Umbilical cord (tissue), 2 donors: ENCODE measurements at places on chromosomes 3 and 15. TPM values are rescaled to one million over a fixed set of nuclear protein-coding genes. Genes with fewer than 3 reads are reported as not detected.
A peak's percentile ranks its signal among the peaks of the same experiment; 100 is the strongest.

ACTC1 gene
- 194 TPM for total RNA-seq

UBA5 gene
- 42.1 TPM for total RNA-seq

LMCD1 gene
- 459 TPM for total RNA-seq

ONECUT1 gene
- 11.1 TPM for total RNA-seq

NR2E3 gene
- not detected for total RNA-seq

B3GNT5 gene
- 7.9 TPM for total RNA-seq

GASK1A gene
- 38.5 TPM for total RNA-seq

DNAH12 gene
- 0.48 TPM for total RNA-seq

DNA sequence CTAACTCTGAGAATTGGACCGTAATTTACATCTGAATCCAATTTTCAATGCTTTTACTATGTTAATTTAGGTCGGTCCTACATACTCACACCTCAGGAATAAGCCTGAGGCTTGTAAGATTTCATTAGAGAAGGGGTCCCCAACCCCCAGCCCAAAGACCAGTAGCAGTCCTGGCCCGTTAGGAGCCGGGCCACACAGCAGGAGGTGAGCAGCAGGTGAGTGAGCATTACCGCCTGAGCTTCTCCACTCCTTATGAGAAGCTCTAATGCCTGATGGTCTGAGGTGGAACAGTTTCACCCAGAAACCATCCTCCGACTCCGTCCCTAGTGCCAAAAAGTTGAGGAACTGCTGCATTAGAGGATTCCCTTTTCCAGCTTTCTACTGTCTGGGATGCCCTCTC is 757.3 kb downstream of the SI start:
- DNase-seq = no peak

DNA sequence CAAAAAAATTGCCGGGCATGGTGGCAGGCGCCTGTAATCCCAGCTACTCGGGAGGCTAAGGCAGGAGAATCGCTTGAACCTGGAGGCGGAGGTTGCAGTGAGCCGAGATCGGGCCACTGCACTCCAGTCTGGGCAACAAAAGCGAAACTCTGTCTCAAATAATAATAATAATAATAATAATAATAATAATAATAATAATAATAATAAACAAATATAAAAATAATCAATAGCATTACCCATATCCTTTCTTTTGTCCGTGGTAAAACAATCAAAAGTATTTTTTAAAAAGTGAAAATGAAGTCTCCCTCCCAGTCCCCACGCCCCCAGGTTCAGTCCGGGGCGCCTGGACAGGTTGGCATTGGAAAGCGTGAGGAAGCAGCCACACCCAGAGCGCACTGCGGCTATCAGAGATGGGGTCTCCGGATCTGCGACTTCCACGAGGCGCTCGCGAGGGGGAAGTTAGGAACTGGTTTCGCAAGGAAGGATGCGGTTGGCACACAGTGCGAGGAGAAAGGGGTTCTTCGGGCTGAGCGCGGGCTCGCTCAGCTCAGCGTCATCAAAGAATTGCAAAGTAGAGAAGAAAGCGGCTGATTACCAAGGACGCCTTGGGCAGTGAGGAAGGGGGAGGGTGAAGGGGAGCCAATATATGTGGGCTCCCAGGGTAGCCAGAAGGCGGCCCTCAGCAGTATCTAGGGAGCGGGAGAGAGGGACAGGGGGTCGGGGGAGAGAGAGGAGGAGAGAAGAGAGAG is 69.5 kb upstream of the EPHB3 start:
- DNase-seq = peak; percentile 34

DNA sequence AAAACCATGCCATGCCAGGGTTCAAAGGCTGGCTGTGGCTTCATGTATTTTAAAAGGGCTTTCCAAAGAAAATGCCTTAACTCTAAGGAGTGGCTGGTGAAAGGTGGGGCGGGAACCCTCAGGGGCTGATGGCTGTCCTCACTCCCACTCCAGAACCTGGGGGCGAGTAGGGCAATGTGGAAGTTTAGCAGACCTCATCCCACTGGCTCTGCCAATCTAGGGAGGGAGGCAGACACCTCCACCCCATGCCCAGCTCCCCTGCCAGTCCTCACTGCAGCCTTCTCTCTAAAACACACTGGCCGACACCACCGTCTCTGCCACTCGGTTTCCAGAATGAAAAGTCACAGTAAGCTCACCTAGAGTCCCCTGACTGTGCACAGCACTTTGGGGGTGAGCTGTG is 99.5 kb downstream of the TMEM266 start:
- no peak for DNase-seq

DNA sequence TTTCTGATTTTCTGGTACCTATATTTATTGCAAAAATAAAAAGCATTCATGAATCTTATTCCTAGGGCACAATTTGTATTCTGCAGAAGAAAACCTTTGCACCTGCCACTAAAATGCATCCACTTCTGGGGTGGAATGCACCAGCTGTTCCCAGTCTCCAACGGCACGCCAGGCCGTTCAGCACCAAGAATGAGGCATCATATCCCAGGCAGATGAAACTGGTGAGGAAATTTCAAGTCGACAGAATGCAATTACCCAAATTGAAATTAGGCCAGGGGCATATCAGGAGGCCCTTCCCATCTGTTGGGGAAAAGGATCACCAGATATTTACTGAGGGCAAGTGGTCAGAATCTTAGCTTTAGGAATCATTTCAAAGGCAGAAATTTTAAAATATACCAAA is 13.6 kb upstream of the RBMS3 start:
- no peak for DNase-seq

DNA sequence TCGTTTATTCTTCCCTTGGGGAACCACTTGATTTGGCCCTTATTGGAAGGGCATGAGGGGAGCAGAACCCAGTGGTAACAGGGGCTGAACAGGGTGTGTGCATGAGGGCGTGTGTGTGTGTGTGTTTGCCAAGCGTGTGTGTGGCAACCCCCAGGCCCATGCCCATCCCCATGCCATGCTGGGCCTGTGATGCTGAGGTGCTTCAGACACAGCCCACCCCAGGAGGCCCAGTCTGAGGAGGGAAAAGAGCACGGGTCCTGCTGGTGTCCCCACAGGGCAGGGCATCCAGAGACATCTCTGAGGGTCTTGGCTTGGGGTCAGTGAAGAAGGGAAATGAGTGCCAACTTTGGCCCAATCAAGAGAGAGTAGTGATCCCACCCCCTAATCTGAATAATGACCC is 71.6 kb downstream of the RASGRF1 start:
- no peak for DNase-seq

- DNase-seq = peak; percentile 32
These were observed at the start of gene GMNC for GRCh38 chr3:190862209-190863118. GMNC (minus strand) TSS chr3:190862694; CDS start chr3:190862615, 79 bp downstream.

DNA sequence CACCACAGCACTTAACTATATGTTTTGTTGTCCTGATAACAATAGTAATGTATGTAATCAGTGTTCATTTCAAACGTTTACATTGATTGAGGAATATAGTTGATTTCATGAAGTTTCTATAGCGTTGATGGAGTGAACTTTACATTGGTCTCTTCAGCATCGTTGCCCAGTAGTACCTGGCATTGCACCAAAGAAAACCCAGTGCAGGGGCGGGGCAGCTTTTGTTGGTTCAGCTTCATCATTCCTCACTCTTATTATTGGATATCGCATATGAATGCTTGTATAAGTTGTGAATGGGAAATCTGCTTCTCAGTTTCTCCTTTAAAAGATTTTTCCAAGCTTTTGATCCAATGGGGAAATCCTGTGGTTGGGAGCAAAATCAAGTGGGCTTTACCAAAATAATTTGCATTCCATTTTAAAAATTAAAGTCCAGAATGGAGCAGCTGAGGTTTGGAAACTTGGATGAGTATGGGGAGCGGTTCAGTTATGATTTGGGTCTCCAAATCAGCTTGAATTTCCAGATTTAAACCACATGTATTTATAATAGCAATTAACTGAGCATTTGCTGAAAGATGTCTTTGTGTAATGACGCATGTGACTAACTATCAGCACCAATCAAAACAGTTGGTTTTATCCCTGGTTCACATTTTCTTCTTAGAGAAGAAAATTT is 213.7 kb downstream of the ALCAM start:
- DNase-seq = peak; percentile 7

DNA sequence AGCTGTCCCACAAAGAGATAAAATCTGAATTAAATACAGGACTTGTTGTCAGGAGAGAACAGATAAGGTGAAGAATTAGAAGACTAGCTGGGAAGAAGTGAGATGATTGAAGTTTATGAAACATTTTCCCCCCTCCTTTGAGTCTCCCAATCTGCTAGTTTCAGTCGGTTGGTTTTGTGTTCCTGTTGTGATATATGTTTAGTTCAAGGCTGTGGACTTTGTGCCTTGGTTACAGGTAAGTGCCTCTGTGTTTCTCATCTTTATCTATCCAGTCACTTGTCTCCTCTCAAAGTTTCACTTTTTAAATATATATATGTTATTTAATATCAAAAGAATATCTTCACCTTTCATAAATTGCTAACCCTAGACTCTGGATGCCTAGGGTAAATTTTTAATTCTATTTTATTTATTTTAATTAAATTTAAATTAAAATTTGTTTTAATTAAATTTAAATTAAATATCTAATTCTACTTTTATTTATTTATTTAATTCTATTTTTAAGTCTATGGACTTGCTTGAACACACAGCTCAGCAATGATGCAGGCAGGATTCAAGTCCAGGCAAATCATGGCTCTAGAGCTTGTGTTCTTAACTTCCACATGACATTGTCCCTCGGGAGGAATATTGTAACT is 190.0 kb downstream of the FHIT start:
- DNase-seq = no peak

- DNase-seq = no peak
These were observed 747 bp downstream of the UBA7 start for GRCh38 chr3:49812916-49813496.

DNA sequence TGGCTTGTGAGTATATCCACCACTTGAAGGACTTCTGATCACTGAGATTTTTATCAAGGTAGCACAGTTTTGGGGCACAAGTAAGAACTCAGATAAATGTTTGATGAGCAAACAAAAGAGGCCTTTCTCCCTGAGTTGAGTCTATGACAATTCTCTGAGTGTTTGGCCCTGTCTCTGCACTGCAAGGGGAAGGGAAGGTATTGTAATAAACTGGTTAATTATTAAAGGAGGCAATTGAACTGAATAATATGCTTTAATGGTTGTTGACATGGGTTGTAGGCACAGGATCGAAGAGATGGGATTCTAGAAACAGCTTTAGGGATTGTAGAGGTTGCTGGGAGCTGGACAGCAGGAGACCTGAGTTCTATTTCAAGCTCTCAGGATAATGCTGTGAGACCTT is 95.0 kb upstream of the MRPL3 start:
- DNase-seq = no peak

DNA sequence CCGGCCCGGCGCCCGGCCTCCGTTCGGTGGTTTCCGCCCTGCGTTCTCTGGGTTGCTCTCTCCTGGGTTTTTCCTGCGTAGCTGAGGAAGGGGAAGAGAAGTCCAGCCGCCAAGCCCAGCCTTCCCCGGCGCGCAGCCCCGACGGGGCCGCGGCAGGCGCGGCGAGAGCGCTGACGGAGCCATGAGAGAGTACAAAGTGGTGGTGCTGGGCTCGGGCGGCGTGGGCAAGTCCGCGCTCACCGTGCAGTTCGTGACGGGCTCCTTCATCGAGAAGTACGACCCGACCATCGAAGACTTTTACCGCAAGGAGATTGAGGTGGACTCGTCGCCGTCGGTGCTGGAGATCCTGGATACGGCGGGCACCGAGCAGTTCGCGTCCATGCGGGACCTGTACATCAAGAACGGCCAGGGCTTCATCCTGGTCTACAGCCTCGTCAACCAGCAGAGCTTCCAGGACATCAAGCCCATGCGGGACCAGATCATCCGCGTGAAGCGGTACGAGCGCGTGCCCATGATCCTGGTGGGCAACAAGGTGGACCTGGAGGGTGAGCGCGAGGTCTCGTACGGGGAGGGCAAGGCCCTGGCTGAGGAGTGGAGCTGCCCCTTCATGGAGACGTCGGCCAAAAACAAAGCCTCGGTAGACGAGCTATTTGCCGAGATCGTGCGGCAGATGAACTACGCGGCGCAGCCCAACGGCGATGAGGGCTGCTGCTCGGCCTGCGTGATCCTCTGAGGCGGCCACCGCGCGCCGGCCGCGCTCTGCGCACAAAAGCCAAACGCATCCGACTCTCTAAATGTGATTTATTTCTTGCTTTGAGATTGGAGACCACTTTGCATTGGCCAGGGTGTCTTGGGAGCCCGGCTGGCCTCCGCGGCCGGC is 727 bp downstream of the RAP2B start:
- peak; percentile 35 for DNase-seq

GRCh38 chr3:65914032-65914739 is 124.5 kb downstream of the MAGI1 start:
- DNase-seq = peak; percentile 35

- no peak for DNase-seq
These were observed 32.8 kb upstream of the TSEN2 start for GRCh38 chr3:12451481-12451880.

- DNase-seq = no peak
These were observed 835.0 kb downstream of the TBL1XR1 start for GRCh38 chr3:176362191-176362731.

- peak; percentile 85 for DNase-seq
These were observed 124.5 kb downstream of the PEAK1 start for GRCh38 chr15:77295446-77295845.

GRCh38 chr3:151467069-151467468 is 6.2 kb upstream of the IGSF10 start:
- DNase-seq = no peak

- peak; percentile 96 for DNase-seq
These were observed 18.2 kb downstream of the PLOD2 start for GRCh38 chr3:146142757-146143156.
